ENCODE measurements at places on chromosomes 1 and 21.
A peak's percentile ranks its signal among the peaks of the same experiment; 100 is the strongest.

DNA sequence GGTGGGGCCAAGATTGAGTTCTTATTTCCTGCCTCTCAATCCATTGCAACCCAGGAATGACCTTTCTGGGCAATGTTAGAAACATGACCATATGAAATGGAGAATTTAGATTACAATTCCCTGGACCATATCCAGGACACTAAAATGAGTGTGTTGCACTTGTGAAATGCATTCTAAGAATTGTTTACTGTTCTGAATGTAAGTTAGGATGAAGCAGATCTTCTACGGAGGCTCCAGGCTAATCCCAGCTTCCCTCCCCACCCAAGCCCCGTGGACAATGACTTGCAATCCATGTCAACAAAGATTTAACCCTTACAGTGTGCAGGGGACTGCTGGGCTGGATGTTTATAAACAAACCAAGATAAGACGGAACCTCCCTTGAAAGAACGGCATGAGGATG, 31.7 kb upstream of the HAO2 start:
- no peak for DNase-seq

- no peak for DNase-seq
Measured at GRCh38 chr1:75727571-75727970, 3.1 kb downstream of the ACADM start.

- no peak for DNase-seq
Measured at GRCh38 chr21:24995216-24995615, 612.1 kb downstream of the MRPL39 start.

DNA sequence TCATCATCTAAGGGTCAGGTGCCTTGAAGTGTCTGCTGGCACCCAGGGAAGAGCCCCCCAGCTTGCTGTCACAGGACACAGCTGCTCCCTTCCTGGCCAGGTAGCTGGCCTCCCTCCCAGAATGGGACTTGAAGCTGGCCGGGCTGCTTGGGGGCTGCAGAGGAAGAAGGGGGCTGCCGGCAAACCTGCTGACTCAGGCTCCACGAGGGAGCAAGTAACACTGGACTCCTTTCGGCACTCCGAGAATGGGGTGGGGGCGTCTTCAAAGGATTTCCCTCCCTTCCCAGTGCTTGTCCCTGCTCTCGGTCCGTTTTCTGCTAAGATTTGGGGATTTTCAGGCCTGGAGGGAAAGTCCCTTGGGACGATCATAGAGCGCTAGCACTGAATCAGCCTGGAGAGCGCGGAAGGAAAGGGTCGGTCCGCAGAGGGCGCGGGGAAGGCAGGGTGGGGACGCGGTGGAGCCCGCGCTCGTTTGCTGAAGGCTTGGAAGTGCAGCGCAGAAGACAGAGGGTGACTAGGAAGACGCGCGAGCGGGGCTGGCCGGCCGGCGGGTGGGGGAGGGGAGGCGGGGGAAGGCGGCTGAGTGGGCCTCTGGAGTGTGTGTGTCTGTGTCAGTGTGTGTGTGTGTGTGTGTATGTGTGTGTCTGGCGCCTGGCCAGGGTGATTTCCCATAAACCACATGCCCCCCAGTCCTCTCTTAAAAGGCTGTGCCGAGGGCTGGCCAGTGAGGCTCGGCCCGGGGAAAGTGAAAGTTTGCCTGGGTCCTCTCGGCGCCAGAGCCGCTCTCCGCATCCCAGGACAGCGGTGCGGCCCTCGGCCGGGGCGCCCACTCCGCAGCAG, at the start of gene CSF1:
Gene CSF1 (plus strand): TSS at position 727 of the 840 bp plus-strand sequence. CDS start 175 bp downstream, outside the sequence.
- DNase-seq = peak; percentile 82

DNA sequence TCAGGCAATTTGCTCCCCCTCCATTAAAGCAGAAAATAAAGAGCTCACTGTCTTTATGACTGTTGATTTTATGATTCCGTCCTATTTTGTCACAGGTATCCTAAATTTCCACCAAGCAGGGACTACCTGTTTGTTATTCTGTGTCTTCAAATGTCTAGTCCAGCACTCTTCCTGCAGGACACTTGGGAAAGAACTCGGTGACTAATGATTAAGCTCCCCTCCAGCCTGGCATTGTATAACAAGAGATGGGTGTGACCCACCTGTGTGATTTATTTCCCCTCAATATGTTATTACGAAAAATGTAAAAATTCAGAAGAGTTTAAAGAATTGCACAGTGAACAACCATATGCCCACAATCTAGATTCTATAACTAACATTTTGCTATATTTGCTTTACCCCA, 42.9 kb upstream of the LRRN2 start:
- DNase-seq = no peak

- peak; percentile 48 for DNase-seq
Measured at GRCh38 chr21:20253261-20253660, 744.9 kb upstream of the NCAM2 start.

GRCh38 chr1:151653397-151653796, 41.5 kb downstream of the SNX27 start:
- DNase-seq = no peak

DNA sequence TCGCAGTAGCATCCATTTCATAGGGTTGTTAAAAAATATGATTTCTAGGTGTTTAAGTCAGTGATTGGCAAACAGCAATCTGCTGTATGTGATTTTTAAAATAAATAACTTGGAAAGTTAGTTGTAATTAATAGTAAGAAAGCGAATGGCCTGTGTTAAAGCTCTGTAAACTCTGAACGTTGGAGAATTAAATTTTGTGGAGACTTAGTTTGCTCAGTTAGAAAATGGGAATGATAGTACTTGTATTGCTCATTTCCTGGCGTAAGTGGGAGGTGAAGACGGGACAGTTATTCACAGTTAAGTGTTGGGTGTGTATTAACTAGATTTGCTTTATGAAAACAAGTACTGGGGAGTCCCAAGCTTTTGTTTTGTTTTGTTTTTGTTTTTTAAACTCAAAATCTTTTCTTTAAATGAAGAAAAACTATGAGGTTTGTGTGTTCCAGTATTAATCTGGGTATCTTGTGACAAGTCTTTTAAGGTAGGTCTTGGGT, 995 bp downstream of the CACYBP start:
- DNase-seq = peak; percentile 47

DNA sequence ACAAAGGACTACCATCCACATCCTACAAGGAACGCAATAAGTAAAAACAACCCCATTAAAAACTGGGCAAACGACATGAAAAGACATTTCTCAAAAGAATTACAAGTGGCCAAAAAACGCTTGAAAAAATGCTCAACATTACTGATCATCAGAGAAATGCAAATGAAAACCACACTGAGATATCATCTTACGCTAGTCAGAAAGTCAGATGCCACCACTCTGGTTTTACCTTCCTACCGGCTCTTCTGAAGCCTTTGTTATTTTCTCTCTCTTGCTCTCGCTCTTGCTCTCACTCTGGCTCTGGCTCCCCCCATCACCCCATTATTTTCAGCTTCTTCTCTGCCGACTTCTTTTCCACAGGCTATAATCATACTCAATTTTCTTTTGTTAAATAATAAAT, 38.8 kb downstream of the VPS45 start:
- DNase-seq = no peak

- DNase-seq = no peak
Measured at GRCh38 chr21:45012662-45013259, 61.6 kb upstream of the ADARB1 start.

GRCh38 chr1:214120191-214120590, 132.4 kb downstream of the PROX1 start:
- DNase-seq = no peak

DNA sequence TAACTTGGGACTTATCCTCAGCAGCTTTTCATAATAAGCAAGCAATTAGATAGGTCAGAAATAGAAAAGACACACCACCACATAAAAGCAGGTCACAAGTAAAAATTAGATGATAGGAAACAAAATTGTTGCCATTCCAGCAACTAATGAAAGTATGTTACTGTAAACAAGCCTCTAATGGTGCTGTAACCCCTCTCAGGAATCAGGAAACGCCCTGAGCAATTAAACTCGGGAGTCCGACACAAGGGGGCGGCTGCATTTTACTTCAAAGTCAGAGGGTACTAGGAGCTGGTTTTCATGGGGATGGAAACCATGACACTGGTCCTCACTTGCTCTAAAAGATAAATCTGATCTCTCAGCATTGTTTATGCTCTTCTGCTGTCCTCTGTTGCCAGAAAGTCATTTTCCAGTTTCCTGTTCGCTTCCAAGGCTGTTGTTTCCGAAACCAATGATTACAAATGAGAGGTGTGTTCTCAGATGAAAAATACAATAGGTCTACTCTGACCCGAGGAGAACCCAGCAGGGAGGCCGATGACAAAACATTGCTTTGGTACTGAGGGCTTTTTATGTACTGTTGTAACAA, 93.4 kb downstream of the TGFBR3 start:
- DNase-seq = no peak

DNA sequence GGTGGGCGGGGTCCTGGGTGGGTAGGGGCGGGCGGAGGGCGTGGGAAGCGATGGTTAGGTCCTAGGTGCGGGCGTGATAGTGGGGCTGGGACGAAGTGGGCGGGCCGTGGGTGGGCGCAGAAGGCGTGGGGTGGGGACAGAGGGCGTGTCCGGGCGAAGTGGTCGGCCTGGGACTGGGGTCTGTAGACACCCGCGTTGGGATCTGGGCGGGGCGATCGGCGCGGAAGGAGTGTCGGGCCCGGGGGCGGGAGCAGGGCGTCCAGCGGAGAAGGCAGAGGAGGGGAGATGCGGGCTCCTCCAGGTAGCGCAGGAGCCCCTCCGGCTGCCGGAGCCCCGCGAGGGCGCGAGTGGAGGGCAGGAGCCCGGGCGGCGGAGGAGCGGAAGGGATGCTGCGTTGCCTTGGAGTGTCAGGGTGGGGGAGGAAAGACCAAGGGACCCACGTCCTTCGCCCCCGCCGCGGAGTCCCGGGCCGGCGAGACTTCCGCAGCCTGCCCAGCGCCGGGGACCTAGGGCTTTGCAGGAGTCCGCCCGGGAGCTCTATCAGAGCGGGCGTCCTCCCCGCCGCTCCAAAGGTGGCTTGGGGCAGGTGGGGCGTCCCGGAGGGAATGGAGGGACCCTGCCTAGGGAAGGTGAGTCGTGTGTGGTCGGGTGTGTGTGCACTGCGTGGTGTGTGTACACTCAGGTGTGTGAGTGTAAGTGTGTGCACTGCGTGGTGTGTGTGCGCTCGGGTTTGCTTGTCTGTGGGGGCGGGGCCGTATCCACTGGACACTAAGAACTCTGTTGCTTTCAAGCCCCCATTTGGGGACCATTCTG, 27.0 kb upstream of the PRSS38 start:
- DNase-seq = no peak

DNA sequence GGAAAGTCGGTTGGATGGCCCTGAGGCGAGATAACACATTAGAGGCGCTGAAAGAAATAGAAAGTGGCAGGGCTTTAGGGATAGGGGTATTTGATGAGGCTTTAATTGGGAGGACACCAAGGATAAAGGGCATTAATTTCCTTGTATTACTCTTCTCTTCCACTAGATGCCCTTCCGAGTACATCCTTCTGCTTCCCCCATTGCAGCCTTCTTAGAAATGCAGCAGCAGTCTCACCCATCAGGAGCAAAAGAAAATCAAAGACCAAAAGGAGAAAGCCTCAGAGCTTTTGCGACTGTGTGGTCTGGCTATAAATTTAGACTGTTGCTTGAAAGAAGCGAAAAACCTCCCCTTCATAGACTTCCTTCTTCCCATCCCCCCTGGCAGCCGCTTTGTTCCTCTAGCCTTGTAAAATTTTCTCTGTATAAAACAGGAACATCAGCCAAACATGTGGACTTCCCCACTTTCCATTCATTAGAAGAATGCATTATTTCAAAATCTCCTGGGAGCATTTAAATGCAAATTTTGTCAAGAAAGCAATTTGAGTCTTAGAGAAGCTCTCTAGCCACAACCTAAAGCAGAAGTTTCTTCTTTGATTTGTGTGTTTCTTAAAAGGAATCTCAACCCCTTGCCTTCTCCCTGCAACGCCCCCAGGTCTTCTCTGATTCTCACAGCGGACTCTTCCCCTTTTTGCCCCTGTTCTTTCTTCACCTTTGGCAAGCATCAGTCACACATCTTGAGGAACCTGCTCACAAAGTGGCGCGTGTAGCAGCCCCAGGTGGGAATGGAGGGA, 76.6 kb downstream of the NDUFS5 start:
- peak; percentile 93 for DNase-seq

GRCh38 chr21:26836528-26836927, 8.7 kb downstream of the ADAMTS1 start:
- DNase-seq = no peak

DNA sequence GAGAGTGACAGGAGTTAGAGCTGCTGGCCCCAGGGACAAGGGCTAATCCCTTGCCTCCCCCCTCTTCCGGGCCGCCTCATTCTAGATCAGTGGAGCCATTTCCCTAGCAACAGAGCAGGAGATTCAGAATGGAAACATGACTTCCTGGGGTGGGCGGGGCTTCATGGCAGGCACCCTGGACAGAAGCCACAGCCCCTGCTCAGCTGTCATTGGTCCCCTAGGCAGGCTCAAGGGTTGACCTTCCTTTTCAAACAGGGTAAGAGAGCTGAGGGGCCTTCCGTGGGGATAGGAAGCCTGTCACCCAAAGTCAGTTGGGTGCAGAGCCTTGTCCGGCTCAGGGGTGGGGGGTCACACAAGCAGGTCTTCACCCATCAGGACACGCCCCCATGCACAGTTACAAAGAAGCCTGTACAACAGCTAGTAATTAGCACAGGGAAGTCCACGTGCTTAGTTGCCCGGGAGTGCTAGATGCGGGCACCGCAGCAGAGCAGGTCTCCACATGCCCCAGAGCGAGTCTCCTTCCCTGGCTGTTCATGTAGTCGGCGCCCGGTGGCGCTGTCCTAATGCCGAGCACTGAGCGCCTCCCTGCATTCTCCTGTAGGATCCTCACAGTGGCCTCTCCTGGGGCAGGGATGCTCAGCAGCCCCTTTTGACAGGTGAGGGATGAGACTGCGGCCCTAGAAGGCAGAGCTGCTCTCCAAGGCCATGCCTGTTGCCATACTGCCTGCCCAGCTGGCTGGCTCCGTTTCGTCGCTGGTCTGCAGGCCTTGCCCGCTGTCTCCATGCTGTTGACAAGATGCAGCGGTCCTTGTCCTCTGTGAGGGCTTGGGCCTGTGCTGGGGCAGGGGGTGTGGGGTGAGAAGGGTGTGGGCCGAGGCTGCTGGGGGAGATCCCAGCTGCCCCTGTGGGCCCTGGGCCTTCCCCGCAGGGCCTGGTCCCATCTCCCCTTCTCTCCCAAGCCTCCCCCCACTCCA, 5.1 kb downstream of the TMEM201 start:
- DNase-seq = peak; percentile 69

- no peak for DNase-seq
Measured at GRCh38 chr1:19824541-19824940, 9.5 kb upstream of the RNF186 start.

All from pons (tissue), 1 donor.